ENCODE measurements at places on chromosomes 3 and 15.

- DNase-seq = no peak
Observed at GRCh38 chr3:40800343-40800742, 275.6 kb downstream of the ZNF621 start.

- no peak for DNase-seq
Observed at GRCh38 chr15:61687651-61688050, 372.6 kb downstream of the VPS13C start.

GRCh38 chr15:41281236-41281635 is 50.2 kb downstream of the CHP1 start:
- no peak for DNase-seq

DNA sequence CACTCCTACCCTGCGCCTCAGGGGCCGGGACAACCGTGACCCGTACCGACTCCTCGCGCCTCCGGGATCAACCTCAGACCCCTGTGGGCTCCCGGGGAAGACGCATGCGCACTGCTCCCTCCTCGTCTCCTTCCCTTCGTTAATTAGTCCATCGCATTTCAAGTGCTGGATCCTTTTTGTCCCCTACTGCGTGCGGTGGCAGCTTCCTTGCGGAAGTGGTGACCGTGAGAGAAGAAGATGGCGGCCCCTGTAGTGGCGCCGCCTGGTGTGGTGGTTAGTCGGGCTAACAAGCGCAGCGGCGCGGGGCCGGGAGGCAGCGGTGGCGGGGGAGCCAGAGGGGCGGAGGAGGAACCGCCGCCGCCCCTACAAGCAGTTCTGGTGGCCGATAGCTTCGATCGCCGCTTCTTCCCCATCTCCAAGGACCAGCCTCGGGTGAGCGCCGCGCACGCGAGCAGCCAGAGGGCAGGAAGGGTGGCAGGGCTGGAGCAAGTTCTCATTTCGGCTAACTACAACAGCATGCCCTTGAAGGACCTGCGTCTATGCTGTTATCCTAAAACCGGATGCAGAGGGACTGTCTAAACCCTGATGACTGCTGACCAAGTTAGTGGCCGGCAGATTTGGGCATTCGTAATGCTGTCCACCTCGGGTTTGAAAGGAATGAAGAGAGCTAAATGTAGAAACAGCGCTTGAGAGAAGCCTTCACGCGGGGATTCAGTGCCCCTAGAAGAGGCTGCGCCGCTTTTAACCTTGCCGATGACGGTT is at the start of gene EIF2B5:
Gene EIF2B5 (plus strand): TSS at position 210 of the 762 bp plus-strand sequence. CDS start 28 bp downstream, at position 238.
- DNase-seq = peak; percentile 85

DNA sequence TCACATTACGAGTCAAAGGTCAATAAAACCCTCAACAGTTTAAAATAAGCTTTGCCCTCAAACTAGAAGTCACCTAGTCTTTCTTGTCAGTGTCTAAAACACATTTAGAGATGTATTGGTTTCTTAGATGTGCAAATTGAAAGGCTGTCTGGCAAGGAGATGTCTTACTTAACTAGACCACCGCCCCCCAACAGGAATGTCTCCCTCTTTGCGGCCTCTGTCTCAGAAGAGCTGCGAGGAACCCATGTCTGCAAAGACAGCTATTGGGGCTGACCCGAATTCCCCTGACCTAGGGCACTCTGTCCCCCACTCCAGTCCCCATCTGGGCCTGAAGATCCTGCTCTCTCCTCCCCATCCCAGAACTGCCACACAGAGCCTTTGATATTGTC is 46.3 kb downstream of the ZIC4 start:
- DNase-seq = no peak

DNA sequence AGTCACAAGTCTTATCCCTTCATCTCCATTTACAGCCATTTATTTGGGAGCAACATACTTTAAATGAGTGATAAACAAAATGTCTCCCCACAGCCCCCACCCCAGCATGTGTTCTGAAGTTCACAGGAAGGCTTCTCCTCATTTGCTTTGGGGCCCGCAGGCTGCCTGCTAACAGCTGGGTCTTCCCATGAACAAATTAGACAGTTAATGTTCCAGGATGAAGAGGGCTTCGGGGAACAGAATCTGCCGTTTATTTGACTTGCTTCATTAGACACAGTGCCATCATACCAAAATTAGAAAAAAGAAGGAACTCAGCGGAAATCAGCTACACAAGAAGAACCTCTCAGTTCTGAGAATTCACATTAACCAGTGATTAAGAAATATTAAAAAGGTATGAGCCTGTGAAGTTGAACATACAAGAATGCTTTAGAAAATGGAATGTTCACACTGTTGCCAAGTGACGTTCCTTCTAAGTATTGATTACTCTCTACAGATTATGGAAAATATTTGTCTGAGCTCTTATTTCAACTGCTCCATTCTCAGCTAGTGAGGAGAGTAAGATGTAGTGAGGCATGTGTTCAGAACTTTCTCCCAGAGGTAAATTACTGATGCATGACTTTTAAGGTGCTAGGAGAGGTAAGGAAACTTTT is 107.5 kb upstream of the THBS1 start:
- no peak for DNase-seq

DNA sequence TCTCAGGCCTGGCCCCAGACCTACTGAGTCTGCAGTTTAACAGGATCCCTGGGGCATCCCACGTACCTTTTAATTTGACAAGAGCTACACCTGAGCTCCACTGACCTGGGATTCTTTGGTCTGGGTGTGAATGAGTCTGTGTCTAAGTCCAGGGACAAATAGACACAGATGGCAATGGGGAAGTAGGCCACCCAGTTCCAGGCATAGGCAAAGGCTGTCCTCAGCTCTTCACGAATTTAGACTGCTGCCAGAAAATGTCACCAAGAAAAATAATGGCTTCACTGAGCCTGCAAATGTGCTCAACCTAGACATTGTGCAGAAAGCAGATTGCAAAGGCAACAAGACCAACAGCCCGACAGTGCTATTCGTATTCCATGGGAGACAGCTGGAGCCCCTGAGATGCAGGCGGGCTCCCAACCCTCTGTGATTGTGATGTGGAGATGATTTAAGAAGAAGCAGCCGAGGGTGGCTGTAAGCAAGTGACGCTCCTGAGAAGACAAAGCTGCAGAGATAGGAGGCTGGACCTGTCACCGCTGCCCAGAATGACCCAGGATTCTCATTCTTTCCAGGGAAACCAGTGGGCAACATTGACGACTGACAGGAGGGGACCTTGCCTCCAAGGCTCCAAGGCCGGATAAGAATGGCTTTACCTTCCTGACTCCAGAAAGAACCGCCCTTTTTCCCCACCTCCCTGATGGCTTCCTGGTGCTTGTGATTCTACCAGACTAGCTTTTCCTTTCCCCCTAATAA is 39.8 kb upstream of the IREB2 start:
- DNase-seq = no peak

- no peak for DNase-seq
Observed at GRCh38 chr3:29605845-29606244, 325.0 kb downstream of the RBMS3 start.

DNA sequence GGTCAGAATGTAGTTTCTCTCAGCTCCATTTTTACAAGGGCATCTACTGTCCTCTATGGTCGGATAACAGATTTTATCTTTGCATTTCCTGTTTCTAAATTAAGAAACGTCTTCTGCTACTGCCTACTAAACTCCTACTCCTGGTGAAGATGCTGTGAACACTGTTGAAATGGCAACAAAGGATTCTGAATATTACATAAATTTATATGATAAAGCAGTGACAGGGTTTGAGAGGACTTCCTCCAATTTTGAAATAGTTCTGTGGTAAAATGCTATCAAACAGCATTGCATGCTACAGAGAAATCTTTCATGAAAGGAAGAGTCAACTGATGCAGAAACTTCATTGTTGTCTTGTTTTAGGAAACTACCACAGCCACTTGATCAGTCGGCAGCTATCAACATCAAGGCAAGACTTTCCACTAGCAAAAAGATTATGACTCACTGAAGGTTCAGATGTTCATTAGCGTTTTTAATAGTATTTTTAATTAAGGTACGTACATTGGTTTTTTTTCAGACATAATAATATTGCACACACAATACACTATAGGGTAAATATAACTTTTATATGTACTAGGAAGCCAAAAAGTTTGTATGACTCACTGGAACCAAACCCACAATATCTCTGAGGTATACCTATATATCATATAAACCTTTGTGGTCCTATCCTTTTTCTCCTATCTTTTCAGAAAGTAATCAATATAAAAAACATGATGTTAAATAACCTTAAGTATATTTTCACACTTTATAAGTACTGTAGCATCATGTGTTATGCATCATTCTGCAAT is 156.1 kb downstream of the STAG1 start:
- DNase-seq = no peak

DNA sequence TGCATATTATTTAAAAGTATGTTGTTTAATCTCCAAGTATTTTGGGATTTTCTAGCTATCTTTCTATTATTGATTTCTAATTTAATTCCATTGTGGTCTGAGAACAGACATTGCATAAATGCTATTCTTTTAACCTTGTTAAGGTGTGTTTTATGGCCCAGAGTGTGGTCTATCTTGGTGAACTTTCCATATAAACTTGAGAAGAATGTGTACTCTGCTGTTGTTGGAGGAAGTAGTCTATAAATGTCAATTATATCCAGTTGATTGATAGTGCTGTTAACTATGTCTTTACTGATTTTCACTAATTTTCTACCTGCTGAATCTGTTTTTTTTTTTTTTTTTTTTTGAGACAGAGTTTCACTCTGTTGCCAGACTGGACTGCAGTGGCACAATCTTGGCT is 180.9 kb downstream of the ZNF621 start:
- DNase-seq = no peak

DNA sequence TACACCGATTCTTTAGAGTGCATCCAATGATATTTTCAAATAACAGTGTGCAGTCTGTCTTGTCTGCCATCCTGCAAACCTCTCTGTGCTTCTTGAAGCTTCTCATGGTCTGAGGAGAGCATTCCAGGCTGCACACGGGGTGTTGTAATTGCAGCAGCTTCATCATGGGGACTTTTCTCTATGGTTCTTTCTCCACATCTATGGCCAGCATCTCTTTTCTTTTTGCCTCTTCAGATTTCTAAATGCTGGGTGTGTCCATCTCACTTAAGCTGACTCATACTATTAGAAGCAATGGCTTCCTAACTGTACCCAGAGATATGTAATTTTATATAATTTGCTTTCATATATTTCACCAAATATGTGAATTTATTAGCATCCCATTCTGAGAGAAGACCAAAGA is 63.8 kb upstream of the EPHB3 start:
- no peak for DNase-seq

DNA sequence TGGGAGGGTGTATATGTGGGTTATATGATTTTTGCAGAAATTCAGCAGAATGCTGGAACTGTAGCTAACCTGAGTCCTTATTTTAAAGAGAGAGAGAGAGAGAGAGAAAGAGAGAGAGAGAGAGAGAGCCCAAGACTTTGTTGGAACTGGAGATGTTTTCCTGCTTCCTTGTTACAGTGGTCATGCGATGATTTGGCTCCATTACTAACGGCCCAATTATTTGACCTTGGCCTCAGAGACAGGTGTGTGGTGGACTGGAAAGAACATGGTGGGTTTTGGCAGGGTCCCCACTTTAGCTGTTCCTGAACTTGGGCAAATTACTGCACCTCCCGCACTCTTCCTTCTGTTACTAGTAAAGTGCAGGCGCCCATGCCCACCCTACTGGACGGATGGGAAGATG is 14.8 kb upstream of the ACSBG1 start:
- no peak for DNase-seq

GRCh38 chr3:52539010-52539653 is 2.7 kb downstream of the UQCC5 start:
- no peak for DNase-seq

- DNase-seq = peak; percentile 33
Observed at GRCh38 chr3:12999147-13000140, 73.8 kb downstream of the IQSEC1 start.

DNA sequence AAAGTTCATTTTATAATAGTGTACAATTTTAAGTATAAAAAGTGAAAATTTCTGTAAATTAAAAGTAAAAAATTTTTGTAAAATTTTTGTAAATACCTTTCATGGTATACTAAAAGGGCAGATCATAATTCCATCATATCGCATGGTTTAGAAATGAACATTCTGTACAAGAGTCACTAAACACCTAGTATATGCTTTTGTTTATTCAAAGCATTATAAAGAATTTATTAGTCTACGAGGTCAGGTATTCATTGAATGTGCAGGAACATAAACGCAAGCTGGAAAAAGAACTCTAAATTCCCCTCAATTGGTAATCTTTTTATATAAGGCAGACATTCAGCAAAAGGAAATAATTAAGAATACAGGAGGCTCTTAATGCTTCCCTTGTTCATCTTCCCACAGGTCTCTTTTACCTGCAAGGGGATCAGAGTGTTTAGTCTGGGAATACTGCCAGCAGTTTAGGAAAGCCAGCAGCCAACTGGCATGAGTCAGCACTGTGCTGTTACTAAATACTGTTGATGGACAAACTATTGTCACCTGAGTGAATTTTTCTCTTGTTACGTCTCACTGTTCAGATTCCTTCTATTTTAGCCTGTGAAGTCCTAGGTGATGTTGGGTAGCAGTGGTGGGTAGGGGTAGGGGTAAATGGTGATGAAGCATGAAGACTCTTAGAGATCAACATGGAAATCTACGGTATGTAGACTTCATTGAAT is 70.1 kb downstream of the UQCC5 start:
- DNase-seq = peak; percentile 37

DNA sequence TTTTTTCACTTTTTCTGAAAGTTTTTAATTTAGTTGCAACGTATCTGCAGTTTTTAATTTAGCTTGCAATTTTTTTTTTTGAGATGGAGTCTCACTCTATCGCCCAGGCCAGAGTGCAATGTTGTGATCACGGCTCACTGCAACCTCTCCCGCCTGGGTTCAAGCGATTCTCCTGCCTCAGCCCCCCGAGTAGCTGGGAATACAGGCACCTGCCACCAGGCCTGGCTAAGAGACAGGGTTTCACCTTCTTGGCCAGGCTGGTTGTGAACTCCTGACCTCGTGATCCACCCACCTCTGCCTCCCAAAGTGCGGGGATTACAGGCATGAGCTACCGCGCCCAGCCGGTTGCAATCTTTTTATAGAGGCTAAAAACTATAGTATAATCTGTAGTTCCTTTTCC is 142.9 kb upstream of the ALCAM start:
- no peak for DNase-seq

GRCh38 chr3:98628317-98628716 is 34.9 kb upstream of the CPOX start:
- no peak for DNase-seq

GRCh38 chr3:54917862-54918261 is 10.0 kb downstream of the LRTM1 start:
- no peak for DNase-seq

DNA sequence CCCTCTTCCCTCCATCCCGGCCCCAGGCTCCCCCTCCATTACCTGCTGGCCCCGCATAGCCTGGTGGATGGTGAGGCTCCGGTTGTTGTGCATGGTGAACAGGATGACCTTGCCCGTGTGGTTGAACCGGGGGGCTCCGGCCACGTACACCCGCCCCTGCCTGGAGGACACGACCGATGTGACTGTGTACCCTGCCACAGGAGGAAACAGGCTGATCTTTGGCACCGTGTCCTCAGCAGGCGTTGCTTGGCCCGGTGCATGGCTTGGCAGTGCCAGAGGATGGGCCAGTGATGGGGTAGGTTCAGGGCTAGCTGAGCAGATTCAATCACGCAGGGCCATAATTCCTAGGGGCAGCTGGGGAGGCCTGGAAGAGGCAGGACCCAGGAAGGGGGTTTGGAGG is 58.1 kb downstream of the FEM1B start:
- no peak for DNase-seq

- no peak for DNase-seq
Observed at GRCh38 chr15:55357774-55358173, 38.8 kb downstream of the PIGB start.

GRCh38 chr15:64775551-64776401 is at the start of gene RBPMS2:
TSS of gene RBPMS2 (minus strand) at chr15:64775589. CDS start at chr15:64775319, 270 bp downstream.
- no peak for DNase-seq

Data from hematopoietic multipotent progenitor cell treated with erythropoietin and hydrocortisone succinate and interleukin-3 and kit ligand, for 15 days (in vitro differentiated cells).